ENCODE measurements at places on chromosomes 13 and 19.
A peak's percentile ranks its signal among the peaks of the same experiment; 100 is the strongest.

DNA sequence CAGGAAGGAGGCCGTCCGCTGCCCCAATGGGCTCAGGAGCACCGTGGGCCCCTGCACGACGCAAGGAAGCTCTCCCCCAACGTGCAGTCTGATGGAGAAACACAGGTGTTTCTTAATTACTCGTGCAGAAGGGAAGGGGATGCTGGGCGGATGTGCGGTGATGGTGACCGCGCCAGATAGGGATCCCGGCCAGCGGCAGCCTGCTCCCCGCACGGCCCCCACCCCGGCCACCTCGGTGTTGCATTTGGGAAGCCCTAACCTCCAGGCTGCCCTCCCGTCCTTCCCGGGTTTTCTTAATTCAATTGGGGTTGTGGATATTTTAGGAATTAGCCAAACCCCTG, 254.4 kb downstream of the ZNF536 start:
- DNase-seq, result no peak

GRCh38 chr13:99617474-99618255, 116.4 kb downstream of the TM9SF2 start:
- DNase-seq, result peak; percentile 11

DNA sequence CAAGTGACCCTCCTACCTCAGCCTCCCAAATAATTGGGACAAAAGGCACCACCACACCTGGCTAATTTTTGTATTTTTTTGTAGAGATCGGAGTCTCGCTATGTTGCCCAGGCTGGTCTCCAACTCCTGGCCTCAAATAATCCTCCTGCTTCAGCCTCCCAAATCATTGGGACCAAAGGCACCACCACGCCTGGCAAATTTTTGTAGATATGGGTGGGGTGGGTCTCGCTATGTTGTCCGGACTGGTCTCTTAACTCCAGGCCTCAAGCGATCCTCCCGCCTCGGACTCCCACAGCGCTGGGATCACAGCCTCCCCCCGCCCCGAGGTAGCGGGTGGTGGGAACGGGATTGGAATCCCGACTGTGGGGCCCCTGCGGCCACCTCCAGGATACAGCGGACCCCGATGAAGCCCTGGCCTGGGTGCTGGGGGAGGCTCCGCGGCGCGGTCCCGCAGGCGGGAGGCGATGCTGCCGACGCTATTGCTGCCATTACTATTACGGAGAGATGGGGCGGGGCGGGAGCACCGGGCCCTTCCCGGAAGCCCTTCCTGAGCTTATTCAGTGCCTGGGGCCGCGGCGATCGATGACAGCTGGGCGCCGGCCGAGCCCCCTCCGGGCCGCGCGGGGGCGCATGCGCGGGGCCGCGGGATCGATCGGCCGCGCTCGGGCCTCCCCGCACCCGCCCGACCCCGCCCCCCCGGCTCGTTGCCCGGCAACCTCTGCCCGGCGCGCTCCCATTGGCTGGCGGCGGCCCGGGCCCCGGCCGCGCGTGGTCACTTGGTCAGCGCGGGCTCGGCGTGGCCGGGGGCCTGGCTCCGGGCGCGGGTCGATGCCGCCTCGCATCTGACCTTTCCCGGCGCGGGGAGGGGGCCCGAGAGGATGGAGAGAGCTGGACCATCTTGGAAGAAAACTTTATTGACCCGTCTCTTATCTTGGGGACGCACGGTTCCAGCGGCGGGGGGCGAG, 27.9 kb upstream of the ONECUT3 start:
- peak; percentile 90 for DNase-seq

DNA sequence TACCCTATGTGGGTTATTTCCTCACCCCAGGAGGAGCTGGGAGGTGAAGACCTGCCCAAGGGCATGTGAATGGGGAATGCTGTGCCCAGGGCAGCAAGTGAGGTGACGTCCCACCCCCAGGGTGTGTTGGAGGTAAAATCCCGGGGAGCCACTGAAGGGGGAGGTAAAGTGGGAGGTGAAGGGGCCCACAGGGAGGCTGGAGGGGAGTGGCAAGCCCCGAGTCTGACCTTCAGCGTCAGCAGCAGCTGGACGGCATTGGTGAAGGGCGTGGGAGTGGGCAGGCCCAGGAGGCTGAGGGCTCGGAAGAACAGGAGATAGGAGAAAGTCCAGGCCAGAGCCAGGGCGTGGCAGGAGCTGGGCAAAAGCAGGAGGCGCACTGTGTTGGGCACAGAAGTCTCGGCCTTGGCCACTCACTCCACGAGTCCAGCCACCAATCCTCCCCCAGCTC, 2.4 kb downstream of the MBOAT7 start:
- DNase-seq, result no peak

DNA sequence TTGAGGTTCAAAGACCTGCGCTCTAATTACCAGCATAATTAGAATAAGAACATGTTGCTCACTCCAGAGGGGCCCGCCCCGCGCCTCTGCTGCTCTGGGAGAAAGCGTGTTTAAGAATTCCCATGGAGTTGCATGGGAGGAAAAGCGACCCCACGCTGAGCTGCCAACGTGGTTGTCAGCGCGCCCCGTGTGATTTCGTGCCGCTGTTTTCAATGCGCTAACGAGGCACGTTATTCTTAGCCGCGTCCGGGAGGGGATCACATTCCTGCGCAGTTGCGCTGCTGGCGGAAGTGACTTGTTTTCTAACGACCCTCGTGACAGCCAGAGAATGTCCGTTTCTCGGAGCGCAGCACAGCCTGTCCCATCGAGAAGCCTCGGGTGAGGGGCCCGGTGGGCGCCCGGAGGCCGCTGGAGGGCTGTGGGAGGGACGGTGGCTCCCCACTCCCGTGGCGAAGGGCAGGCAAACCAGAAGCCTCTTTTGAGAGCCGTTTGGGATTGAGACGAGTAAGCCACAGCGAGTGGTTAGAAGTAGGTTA, 173.8 kb upstream of the SOX1 start:
- no peak for DNase-seq

DNA sequence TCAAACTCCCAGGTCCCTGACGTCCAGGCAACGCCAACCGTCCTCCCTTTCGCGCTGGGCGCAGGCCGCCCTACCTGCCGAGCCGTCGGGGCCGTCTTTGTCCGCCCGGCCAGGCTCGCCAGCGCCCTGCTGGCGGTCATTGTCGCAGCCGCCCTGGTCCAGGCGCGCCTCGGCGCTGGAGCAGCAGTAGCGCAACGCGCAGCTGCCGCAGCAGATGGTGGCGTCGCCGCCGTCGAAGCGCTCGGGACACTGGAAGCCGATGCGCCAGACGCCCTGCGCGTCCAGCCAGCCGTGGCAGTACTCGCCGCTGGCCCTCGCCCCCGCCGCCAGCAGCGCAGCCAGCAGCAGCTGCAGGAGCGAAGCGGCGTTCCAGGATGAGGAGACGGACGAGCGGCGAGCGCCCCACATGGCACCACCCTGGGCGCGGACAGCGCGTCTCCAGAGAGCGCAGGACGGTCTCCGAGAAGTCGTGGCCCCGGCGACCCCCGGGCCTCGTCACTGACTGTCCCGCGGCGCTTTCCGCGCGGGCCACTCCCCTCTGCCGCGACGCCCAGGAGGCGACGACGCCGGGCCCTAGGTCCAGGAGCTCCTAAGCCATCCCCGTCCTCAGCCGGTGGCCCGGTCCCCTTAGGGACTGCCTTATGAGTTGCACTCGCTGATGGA, 1.1 kb downstream of the SHISA2 start:
- DNase-seq, result no peak

- DNase-seq, result no peak
Measured at GRCh38 chr13:32495429-32495828, 43.2 kb downstream of the N4BP2L2 start.

GRCh38 chr13:29137016-29137415, 316.9 kb downstream of the MTUS2 start:
- no peak for DNase-seq

DNA sequence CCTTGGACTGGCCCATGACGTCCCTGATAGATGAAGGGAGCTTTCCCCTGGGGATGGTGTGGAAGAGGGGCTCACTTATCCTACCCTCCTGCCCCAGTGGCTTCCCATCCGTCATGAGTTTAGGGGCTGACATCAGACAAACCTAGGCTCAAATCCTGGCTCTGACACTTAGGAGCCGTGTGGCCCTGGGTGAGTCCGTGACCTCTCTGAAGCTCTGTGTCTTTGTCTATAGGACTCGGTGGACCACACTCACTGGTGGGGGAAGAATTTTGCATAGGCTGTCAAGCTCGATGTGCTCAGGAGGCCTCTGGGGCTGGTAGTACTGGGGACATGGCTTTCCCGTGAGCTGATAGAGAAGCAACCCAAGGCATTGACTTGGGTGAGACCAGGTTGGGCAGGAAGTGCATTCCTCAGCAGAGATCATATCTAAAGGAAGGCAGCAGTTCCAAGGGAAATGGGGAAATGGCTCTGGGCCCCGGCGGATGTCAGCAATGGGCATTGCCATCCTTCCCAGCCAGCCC, 17.4 kb upstream of the AP1M2 start:
- no peak for DNase-seq

All from HTR-8/SVneo (cell line).